ENCODE measurements at places on chromosomes 16 and 17.

DNA sequence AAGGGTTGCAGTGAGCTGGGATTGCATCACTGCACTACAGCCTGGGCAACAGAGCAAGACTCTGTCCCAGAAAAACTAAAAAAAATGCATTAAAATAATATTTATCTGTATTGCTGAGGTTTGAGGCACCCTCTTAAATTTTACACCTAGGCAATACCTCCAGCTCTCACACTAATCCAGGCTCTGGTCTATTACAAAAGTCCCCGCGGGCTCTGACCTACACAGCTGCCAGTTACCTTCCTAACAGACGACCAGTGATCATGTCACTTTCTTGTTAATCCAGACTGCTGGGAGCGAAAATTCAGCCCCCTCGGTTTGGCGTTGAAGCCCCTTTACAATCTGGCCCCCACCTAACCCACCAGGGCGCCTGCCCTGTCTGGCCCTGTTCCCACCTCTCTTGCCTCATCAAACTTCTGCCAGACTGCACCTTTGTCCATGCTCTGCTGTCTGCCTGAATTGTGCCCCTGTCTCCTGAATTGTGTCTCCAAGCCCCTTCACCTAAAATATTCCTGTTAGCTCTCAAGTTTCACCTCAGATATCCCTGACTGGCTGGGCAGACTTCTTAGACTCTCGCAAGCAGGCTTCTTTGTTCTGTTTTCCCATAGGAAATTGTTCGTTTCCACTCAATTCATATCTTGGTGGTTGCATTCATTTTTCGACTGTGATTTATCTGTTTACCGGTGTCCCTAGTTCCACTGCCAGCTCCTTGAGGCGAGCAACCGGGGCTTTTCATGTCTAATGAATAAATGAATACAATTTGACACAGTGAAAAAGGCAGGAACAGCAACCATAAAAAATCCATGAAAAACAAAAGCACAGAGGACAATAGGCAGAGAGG, 65.9 kb downstream of the PITPNC1 start:
- no peak for DNase-seq

- DNase-seq: no peak
Observed at GRCh38 chr16:12547608-12547922, 256.1 kb downstream of the CPPED1 start.

- peak; percentile 61 for DNase-seq
Observed at GRCh38 chr17:67245694-67246402, 852 bp upstream of the HELZ start.

GRCh38 chr17:32285306-32285705, 19.7 kb downstream of the RHBDL3 start:
- DNase-seq: no peak

DNA sequence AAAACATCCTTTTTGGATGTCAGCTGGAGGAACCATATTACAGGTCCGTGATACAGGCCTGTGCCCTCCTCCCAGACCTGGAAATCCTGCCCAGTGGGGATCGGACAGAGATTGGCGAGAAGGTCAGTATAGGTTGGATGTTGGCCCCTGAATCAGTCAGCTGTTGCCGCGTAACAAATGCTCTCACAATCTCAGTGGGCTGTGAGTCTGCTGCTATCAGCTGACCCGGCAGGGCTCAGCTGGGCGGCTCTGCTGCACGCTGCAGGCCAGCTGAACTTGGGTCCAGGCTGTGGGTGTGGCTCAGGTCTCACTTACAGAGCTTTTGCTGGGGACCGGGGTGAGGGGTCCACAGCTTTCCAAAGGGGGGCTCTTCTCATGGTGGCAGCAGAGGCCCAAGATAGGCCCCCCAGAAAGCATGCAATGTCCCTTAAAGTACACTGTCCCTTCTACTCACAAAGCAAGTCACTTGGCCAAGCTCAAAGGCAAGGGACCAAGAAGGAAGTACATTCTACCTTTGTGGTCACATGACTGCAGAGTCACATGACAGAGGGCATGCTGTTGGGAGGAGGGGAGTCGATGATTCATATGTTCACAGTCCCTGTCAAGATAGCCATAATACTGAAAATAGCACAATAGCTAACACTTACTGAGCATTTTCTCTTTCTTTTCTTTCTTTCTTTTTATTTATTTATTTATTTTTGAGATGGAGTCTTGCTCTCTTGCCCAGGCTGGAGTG, 134.2 kb downstream of the ABCC1 start:
- DNase-seq: peak; percentile 12

DNA sequence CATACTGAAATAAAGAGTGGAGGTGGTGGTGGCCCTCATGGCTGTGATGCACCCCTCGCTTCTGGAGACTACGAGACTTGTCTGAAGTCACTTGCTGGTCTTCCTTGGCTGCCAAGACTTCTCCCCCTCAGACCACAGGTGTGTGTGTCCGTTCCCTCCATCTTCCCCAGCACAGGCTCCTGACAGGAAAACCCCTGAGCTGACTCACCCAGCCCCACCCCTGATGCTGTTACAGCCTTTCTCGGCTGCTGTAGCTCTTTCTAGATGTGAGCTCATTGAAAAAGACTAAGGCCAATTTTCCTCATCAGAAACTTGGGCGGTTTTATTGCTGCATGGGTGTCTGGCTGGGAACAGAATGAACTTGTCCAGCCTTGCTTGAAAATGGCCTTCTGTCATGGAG, 296.9 kb downstream of the TMEM114 start:
- no peak for DNase-seq

- DNase-seq: peak; percentile 61
Observed at GRCh38 chr17:19771971-19772630, 24.0 kb upstream of the ALDH3A1 start.

DNA sequence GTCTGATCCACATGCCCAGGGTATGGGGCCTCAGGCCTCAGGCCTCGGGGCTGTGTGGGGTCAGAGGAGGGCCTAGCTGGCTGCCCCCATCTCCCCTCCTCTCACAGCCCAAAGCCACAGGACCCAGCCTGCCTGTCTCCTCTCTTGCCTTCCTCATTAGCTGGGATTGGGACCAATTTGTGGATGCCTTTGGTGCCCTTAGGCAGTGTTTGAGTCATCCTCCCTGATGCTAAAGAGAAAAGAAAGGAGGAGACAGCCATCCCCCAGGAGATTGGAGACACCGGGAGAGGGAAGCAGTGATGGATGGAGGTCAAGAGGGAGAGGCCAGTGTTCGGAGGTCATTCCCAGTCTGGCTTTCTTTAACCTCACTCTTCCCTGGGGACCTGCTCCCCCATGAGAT, 23.3 kb upstream of the NOG start:
- DNase-seq: no peak

DNA sequence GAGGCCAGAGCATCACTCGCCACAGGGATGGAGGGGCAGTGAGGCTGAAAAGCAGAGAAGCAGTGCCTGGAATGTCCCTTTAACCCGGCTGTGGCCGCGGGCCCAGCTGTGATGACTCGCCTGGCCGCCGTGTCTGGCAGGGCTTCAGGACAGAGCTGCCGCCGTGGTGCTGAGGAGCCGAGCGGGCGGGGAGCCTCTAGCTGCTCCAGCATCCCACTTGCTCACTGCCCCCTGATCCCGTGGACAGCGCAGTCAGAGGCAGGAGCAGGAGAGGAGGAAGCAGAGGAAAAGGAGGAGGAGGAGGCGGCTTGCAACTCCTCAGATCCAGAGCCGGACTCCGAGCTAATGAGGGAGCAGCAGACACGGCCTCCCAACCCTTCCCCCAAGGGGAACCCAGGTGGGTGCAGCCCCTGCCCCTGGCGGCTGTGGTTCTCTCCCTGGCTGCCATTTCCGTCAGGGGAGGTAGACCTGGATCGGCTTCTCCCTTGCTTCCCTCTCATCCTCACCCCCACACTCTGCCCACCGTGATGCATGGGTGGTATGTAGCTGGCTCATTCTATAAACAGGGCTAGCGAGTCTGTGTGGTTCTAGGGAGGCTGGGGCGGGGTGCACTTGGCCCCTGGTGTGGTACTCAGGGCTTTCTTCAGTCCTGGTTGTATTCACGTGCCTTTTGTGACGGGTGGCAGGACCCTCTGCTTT, 165.7 kb downstream of the CMIP start:
- no peak for DNase-seq

DNA sequence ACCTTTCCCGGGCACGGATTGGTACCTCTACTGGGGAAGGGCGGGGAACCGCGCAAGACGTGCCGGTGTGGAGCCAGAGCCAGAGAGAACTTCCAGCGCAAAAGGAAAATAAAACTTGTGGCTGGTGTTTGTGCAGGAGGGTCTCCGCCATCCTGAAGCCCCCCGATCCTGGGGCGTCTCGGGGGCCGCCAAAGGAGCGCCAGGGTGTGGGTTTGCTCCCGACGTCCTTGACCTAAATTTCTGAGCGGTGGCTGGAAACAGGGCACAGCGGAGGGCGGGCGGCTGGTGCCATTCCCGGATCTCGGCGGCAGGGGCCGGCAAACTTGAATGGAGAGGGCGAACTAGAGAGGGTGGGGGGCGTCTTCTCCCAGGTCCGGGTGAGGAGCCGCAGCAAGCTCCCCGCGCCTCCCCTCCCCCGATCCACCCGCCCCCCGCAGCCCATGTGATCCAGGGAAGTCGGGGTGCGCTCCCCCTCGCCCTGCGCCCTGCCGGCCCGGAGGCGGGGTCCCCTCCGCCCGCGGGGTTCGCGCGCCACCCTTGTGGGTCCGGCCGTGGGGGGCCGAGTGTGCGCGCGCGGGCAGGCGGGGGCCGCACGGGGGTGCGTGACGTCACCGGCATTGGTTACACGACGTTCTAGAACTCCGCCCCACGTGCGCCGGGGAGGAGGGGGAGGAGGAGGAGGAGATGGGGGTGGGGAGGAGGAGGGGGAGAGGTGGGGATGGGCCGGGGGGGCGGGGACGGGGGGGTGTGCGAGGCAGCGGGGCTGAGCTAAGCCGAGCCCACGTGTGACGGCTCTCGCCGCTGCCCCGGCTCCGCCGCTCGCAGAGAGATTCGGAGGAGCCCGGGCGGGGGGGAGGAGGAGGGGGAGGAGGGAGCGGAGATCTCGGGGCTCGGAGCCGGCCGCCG, at the start of gene MSI2:
MSI2 (plus strand) TSS at position 748 of the 906 bp plus-strand sequence. CDS start 220 bp downstream, outside the sequence.
- DNase-seq: peak; percentile 96

DNA sequence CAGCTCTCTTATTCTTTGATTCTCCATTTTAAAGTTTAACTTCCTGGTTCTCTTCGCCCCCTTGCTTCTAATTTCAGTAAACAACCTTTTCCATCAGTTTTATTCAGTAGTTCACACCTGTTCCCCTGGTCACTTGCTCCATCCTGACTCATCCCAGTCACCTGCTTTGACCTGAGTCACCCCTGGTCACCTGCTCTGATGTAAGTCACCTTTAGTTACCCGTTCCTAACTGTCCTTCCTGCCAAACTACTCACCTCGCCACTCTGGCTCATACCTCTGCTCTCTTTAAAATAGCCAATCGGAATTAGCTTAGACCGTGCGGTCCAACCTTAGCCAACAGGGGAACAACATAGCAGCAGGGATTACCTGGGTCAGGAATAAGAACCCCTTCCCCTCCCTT, 4.7 kb upstream of the NLRC5 start:
- DNase-seq: peak; percentile 16

- DNase-seq: no peak
Observed at GRCh38 chr17:7626956-7627249, 718 bp downstream of the SAT2 start.

GRCh38 chr17:73335591-73336407, 24.0 kb upstream of the CDC42EP4 start:
- DNase-seq: no peak

GRCh38 chr17:78658281-78658785, 81.1 kb upstream of the DNAH17 start:
- DNase-seq: no peak

DNA sequence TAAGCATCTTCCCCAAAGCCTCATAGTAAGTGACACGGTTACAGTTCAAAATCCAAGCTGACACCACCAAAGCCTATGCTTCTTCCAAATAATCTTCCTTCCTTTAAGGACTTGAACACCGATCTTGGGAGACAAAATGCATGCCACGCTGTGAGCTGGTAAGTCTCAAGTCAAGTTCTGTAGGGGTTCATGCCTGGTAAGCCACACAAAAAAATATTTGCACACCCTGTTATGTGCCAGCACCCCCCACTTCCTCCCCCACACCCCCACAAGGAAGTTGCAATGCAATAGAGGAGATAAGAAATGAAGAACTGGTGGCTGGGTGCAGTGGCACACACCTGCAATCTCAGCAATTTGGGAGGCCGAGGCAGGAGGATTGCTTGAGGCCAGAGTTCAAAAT, 5.6 kb downstream of the NOG start:
- DNase-seq: peak; percentile 70

- DNase-seq: no peak
Observed at GRCh38 chr17:30379903-30380381, 1.2 kb downstream of the CPD start.

DNA sequence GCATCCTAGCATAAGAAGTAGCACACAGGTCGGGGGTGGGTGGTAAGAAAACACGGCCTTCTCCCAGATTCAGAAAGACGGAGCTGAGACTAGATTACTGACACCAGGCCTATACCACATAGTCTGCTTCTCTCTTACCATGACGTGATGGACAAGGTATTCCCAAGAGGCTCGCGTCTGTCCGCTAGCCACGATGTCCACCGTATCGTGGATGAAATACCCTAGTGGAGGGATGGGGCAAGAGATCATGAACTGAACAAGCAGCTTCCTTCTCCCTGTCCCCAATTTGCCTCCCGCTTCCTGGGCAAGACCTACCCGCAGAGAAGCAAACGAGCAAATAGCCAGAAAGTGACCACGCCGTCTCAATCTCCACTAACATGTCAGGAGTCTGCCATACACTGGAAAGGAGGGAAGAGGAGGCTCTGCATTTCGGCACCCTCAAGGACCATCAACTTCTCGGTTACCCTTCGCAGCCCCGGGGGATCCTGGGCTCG, 820 bp downstream of the TLCD1 start:
- DNase-seq: no peak

GRCh38 chr17:79008666-79009387, 737 bp downstream of the CANT1 start:
- DNase-seq: no peak

GRCh38 chr16:70483426-70483825, 29.0 kb downstream of the FCSK start:
- no peak for DNase-seq

GRCh38 chr16:83725313-83725712, 82.5 kb upstream of the HSBP1 start:
- no peak for DNase-seq

DNA sequence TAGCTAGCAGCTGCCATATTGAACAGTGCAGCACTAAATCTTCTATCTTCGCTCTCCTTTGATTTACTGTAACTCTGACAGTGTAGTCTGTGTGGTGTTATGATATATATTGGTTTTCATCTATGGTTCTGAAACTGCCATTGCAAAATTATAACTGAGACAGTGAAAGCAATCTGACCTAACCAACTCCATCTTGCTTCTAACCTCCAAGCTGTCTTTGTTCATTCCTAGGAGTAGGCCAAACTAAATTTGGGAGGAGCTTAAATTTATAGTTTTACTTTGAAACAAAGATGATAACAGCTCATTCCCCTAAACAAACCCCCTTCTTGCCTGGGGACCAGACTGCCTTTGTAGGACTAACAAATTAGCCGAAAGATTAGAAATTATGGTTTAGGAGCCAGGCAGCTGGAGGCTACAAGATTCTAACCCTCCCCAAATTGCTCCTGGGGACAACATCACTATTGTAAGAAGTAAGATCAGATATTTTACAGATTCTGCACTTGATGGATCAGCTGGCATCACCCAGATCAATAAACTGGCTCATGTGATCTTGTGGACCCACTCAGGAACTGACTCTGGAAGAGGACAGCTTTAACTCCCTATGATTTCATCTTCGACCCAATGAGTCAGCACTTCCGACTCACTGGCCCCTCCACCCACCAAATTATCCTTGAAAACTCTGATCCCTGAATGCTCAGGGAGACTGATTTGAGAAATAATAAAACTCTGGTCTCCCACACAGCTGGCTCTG, 47.0 kb upstream of the FBXO47 start:
- no peak for DNase-seq

GRCh38 chr17:45980855-45981254, 18.2 kb upstream of the STH start:
- DNase-seq: no peak

- DNase-seq: no peak
Observed at GRCh38 chr17:194828-195602, 13.6 kb upstream of the DOC2B start.
